ENCODE measurements at places on chromosomes 7 and 10.

GRCh38 chr10:3046210-3046779, 21.1 kb upstream of the PFKP start:
- DNase-seq: no peak

DNA sequence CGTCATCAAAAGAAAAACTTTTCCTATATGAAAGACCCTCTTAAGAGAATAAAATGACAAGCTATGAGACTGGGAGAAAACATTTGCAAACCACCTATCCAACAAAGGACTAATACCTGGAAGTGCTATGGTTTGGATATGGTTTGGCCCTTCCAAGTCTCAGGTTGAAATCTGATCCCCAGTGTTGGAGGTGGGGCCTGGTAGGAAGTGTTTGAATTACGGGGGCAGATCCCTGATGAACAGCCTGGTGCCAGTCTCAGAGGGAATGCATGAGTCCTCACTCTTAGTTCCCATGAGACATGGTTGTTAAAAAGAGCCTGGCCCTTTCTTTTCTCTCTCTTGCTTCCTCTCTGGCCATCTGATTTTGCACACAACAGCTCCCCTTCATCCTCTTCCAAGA, 6.3 kb downstream of the ALDH18A1 start:
- no peak for DNase-seq

GRCh38 chr7:105024734-105025133, 10.7 kb downstream of the KMT2E start:
- no peak for DNase-seq

- no peak for DNase-seq
Measured at GRCh38 chr10:52900593-52900992, 128.0 kb upstream of the MBL2 start.

DNA sequence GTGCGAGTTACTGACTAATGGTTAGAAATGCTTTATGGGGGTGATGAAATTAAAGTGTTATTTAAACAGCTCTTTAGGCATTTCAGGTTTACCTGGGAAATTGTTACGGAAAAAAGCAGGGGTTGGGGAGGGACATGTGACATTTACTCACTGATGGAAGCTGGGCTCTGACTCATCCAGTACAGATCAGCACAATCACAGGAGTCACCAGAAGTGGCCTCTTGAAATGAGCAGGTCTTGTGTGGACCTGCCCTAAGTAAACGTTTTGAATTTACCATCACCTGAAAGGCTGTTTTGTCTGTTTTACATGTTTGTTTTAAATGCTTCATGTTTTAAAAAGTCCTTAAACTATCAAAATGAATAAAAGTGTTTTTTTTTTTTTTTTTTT, 2.3 kb downstream of the GLRX3 start:
- DNase-seq: no peak

- DNase-seq: no peak
Measured at GRCh38 chr10:29106287-29106686, 182.6 kb upstream of the LYZL1 start.

- DNase-seq: no peak
Measured at GRCh38 chr7:141515941-141516340, 35.3 kb upstream of the AGK start.

GRCh38 chr7:128063088-128063487, 31.9 kb upstream of the LRRC4 start:
- DNase-seq: no peak

GRCh38 chr10:128001363-128001745, 94.5 kb downstream of the PTPRE start:
- DNase-seq: no peak

- no peak for DNase-seq
Measured at GRCh38 chr10:105192861-105193260, 551.8 kb downstream of the SORCS3 start.

- no peak for DNase-seq
Measured at GRCh38 chr10:79249186-79250121, 97.8 kb upstream of the PPIF start.

DNA sequence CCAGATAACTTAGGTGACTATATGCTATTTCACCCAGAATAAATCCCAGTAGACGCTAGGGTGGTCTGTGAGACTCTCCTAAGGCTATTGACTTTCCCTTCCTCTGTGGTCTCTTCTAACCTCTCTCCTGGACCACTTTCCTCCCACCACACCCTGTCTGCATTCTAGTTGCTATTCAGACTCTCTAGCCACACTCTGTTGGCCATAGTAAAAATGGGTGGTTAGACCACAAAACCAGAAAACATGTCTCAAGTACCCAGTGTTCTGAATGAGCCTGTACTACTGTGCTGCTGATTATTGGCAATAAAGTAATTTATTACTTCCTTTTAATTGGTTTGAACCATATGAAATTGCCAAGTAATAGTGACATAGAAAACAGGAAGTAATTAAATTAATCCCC, 240.8 kb downstream of the KIF20B start:
- DNase-seq: no peak

DNA sequence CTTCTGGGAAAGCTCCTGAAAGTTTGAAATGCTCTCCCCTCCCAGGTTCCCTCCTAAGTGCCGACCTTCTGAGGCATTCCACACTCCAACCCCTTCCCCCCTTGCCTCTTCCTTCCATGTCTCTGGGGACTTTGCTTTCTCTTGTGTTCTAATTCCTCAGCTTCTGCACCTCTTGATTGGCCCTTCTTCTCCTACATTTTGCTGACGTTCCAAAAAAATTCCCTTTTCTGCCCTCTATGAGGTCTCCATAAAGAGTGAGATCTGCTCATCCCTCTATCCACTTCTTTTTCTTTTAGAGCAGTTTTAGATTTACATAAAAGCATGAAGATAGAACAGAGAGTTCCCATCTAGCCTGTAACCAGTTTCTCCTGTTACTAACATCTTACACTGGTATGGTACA, 22.3 kb downstream of the FOXI2 start:
- DNase-seq: no peak

- no peak for DNase-seq
Measured at GRCh38 chr7:101736084-101736483, 81.3 kb upstream of the CUX1 start.

DNA sequence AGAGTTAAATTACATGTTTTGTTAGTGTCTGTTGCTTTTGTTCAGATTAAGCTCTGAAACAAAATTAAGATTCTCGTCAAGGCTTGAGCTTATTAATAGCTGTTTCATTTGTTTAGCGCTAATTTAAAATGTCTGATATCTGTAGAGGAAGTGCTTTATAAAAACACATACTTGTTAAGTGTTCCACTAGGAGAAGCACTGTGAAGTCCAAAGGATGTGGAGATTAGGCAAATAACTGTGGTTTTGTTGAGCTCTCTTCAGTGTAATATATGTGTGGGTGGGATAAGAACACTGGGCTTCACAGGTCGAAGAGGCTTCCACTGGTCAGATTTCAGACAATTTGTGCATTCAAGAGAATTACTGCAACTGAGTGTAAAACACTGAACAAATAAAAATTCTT, 242.0 kb downstream of the AUTS2 start:
- no peak for DNase-seq

DNA sequence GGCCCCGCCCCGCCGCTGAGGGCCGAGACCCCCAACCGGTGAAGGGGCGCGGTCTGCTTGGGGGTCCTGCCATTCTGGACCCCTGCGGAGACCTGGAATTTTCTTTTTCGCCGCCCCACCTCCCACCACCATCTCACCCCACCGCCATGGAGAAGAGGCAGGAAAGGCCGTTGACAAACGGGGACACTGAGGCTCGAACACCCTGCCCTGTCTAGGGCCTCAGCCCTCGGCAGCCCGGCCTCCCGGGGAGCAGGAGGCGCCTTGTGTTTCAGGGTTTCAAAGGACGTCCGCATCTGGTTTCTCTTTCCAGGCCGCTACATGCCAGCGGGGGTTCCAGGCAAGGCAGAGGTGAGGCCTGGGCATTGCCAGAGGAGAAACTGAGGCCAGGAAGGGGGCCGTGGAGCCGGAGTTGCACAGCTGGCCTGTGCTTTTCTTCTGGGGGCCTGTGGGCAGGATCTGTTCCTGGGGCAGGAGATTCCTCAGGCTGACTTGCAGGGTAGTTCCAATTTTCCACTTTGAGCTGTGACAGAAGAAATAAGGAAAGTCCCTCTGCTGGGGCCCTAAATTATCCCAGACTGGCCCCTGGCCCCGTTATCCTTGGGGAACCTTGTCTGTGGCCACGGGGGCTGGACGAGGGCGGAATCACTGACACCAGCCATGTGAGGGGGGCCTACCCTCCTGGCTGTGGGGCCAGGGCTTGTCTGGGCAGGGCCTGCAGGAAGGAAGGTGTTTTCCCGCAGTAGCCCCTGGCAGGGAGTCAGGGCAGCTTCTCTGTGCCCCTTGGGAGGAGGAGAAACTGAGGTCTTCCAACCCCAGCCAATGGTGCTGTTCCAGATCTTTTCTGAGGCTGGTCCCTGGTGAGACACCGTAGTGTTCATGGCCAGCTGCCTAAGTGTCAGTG, 900 bp upstream of the MICALL2 start:
- DNase-seq: no peak

DNA sequence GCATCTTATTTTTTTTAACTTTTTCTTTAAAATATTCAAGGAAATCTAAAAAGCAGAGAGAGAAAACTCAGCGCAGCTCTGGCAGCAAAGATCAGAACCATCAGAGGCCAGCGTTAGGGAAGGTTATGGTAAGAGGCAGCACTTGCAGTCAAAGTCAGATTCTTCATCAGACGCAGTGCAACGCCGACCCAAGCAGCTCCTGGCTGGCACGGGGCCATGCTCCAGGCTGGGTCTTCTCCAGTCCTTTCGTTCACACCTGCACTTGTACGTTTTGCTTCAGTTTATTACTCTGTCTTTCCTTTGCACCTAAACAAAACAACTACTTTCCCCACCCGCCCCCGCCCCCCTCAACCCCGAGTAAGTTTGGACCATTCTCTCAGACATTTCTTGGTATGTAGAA, 43.1 kb upstream of the SEC61G start:
- no peak for DNase-seq

DNA sequence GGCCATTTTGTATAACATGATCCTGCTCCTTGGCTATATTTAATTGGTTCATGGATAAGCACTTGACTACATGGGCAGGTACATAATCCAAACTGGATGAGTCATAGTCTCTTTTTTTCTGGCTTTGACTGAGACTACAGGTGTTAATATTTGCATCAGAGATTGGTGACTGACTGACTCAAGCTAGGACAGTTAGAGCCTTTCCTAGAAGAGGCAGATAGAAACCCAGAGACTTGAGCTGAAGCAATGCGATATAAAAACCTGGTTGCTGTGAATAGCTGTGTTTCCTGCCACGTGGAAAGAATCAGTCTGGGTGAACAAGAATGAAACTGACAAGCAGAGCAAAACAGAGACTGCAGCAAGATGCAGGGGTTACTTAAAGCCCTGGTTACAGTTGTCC, 81.0 kb downstream of the SAMD9 start:
- peak; percentile 5 for DNase-seq

GRCh38 chr7:108003599-108003935, 606 bp upstream of the LAMB1 start:
- DNase-seq: no peak

DNA sequence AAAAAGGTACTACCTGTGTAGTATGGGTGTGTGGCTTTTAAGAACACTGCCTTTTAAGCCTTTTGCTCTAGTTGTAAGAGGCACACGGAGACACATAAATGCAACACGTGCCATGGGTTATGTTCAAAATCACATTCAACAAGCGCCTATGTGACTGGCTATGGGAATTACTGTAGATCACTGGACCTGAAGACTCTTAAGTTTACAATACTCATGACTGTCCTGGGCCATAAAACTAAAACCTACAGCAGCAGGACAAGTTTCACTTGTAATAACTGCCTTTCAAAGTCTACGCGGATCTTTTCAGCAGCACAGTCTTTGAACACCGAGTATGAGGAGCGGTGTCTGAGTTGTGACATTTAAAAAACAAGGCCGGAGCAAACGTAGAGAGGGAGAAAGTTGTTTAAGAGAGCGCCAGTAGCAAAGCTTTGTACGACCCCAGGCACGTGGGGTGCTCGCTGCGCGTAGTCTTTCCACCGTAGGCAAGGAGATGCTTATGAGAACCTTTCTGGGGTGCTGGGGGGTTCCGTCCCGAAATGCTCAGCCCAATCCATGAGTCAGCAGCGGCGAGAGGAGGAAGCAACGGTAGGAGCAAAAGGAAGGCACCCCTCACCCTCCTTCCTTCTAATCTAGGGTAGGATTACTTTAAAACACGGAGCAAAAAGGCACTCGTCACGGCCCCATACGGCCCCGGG, 662 bp downstream of the DNAJC2 start:
- DNase-seq: peak; percentile 62

DNA sequence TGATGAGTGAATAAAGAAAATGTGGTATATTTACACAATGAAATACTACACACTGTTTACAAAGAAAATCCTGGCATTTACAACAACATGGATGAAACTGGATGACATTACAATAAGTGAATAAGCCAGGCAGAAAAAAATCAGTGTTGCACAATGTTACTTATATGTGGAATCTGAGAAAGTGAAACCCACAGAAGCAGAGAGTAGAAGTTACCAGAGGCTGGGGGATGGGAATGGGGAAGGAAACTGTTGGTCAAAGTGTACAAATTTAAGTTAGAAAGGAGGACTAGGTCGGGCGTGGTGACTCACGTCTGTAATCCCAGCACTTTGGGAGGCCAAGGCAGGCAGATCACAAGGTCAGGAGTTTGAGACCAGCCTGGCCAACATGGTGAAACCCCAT, 538.5 kb upstream of the MKI67 start:
- DNase-seq: no peak

- DNase-seq: no peak
Measured at GRCh38 chr7:90250601-90251303, 5.8 kb downstream of the CFAP69 start.

DNA sequence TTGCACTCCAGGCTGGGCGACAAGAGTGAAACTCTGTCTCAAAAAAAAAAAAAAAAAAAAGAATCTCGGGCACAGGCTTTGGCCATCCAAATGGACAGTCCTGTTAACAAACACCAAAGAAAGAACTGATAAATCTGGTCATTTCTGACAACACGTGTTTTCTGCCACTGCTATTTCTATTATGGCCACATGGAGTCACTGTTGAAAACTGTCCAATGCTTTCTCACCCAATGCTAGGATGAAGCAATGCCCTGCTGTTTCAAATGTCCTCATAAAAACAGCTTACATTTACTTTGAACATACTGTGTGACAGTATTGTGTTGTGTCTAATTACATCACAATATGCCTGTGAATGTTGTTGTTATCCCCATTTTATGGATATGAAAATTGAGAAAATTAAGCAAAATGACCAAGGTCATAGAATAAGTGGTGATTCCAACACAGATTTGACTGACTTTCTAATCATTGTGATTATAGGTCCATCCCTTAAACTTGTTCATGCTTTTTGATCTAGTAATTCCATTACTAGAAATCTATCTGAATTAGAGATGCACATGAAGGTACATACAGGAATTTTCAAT, 19.9 kb upstream of the MAP3K8 start:
- DNase-seq: peak; percentile 36

Data from stimulated activated naive CD4-positive, alpha-beta T cell (primary cell).